ENCODE measurements at places on chromosomes 11 and 22. TPM values are rescaled to one million over a fixed set of nuclear protein-coding genes. Genes with fewer than 3 reads are reported as not detected.

Gene PTPRCAP
- 110 TPM for total RNA-seq

DNA sequence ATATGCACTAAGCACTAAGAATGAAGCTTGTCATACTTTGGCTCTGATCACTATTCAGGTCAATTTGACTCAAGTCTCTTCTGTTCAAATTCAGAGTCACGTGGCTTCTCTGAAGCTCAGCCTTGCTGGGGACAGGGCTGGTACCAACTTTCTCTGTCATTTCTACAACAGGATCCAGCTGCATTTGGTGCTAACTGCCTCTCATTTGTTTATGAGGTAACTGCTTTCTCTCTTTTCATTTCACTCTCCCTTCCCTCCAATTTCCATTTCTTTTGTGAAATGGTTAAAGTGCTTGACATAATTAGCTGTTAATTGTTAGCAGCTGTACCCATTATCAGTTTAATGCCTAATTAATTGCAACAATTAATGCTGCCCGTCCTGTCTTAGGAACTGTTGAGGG lies 259.7 kb upstream of the PLET1 start:
- no peak for DNase-seq

GRCh38 chr11:93659841-93660240 lies 1.6 kb upstream of the CEP295 start:
- no peak for DNase-seq

- DNase-seq = no peak
Observed at GRCh38 chr22:41078931-41079330, 13.5 kb upstream of the EP300 start.

Measured in activated naive CD8-positive, alpha-beta T cell treated with anti-CD3 and anti-CD28 coated beads for 36 hours (primary cell).